H7 (cell line): ENCODE measurements at places on chromosomes 1 and 21. TPM values are rescaled to one million over a fixed set of nuclear protein-coding genes. Genes with fewer than 3 reads are reported as not detected.

IQGAP3 gene
- 35.6 and 36.8 TPM in 2 replicates for total RNA-seq

LCE2C gene
- total RNA-seq, result not detected in 2 replicates

SPOCD1 gene
- 1.8 and 3.5 TPM in 2 replicates for total RNA-seq

ETNK2 gene
- total RNA-seq, result 44.3 and 57.7 TPM in 2 replicates

GRCh38 chr1:23636009-23636408 is 55.6 kb upstream of the RPL11 start:
- no peak for DNase-seq

GRCh38 chr1:224267925-224268324 is 62.0 kb downstream of the NVL start:
- DNase-seq, result no peak

- no peak for DNase-seq
Measured at GRCh38 chr1:1929639-1930545, 10.8 kb upstream of the TMEM52 start.

GRCh38 chr1:5312862-5313261 is 658.5 kb downstream of the AJAP1 start:
- DNase-seq, result no peak

- no peak for DNase-seq
Measured at GRCh38 chr1:228882041-228882770, 146.9 kb downstream of the RHOU start.

DNA sequence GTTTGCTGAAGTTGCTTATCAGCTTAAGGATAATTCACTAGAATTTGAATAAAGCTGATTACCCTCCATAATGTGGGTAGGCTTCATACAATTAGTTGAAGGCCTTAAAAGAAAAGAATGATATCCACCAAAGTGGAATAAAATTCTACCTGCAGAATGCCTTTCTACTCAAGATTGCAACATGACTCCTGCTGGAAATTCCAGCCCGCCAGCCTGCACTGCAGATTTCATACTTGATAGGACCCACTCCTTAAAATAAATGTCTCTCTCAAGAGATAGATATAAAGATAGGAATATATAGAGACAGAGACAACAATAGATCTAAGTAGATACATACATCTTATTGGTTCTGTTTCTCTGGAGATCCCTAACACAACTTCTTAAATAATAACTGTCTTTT is 23.7 kb upstream of the INSL5 start:
- no peak for DNase-seq

DNA sequence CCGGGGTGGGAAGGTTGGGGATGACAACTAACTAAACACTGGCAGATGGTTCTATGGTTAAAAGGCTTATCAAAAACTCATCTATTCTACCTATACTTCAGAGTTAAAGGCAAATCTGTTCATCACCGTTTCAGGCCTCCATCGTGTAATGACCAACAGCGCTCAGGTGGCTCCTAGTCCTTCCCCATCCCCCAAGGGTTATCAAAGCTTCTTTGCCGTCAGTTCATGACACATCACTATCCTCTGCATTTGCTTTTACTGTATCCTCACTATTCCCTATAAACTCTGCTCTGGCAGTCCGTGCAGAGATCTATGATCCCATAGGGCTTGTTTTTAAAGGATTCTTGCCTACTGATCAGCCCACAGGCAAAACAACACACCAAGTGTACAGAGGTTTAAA is 8.2 kb downstream of the HMGN1 start:
- no peak for DNase-seq

GRCh38 chr1:87226341-87226760 is 102.3 kb upstream of the LMO4 start:
- DNase-seq, result peak; percentile 43

DNA sequence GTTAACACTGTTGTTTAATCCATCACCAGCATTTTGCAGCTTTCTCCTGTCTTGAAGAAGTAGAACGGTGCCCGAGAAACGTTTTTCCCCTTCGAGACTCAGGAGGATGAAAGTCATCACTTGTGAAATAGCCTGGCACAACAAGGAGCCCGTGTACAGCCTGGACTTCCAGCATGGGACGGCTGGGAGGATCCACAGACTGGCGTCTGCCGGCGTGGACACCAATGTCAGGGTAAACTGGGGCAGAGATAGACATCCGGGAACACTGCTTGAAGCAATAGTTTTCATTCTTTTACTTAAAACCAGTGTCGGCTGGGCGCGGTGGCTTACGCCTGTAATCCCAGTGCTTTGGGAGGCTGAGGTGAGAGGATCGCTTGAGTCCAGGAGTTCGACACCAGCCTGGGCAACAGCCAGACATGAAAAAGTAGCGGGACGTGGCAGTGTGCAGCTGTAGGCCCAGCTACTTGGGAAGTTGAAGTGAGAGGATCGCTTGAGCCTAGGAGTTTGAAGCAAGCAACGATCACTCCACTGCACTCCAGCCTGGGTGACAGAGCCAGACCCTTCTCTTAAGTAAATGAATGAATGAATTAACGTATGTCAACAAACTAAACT is 945 bp downstream of the CHAF1B start:
- DNase-seq, result peak; percentile 16

DNA sequence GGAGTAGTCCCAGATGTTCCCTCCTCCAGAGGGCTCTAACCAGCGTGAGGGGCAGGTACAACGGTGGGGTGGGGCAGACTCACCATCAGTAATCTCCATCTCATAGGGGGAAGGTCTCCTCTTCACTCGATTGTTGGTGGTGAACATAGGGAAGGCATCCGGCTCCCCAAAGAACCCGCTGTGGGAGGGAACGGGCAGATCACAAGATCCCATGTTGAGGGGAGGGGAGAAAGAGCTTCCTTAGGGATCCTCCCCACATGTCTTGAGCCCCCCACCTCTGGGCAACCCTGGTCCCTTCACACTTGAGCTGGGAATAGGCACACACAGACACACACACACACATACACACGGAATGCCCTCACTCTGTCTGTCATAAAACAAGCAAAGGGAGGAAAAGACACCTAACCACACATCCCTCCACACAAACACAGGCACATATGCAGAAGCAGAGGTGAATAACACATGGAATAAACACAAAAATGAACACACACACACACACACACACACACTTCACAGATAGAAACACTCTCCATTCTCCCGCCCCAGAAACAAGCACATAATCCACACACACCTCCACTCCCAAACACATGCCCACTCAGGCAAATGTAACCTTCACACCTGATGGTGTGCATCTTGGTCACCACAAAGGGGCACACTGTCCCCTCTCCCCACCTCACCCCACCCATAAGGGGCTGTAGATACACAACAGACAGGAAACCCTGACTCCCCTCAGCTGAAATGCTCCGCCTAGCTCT is 7.9 kb downstream of the TAL1 start:
- peak; percentile 53 for DNase-seq

- DNase-seq, result peak; percentile 35
Measured at GRCh38 chr21:40681164-40681859, 165.6 kb downstream of the DSCAM start.

DNA sequence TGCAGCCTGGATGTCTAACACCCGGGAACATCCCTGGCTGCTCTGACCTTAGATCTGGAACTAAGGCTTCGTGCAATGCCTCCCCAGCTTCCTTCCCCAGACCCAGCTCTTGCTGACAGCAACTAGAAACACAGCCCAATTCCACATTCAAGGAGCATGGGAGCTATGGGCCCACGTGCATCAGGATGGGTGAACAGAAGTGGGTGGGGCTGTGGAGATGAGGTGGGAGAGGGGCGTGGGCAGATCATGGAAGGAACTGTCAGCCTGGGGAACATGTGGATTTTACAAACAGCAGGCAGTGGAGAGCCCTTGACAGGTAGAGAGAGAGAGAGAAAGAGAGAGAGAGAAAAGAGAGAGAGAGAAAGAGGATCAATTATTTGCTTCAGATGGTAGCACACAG is 231.6 kb downstream of the MATN1 start:
- no peak for DNase-seq

GRCh38 chr1:53627031-53627430 is 111.9 kb downstream of the GLIS1 start:
- DNase-seq, result no peak

GRCh38 chr1:201171063-201172036 is 17.1 kb upstream of the TMEM9 start:
- DNase-seq, result peak; percentile 87

- no peak for DNase-seq
Measured at GRCh38 chr21:32406405-32406804, 6.1 kb upstream of the EVA1C start.

DNA sequence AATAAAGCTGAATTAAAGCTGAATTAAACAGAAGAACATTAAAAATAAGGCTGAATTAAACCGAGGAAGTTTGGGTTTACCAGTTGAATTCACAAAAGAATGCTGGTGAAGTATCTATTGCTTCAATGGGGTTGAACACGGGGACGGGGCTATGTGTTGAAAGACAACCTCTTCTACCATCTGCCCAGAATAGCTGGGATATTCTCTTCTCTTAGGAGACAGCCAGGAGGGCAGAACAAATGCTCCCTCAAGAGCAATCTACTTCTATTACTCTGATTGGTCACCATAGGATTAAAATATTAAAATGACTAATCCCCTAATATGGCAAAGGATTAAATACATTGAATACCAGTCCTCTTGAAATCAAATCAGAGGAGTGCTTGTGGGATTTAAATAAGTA is 68.4 kb downstream of the LPGAT1 start:
- no peak for DNase-seq
